ENCODE measurements at places on chromosomes 16 and 17.

GRCh38 chr17:73589363-73589980 lies 54.8 kb downstream of the SDK2 start:
- peak; percentile 21 for DNase-seq

DNA sequence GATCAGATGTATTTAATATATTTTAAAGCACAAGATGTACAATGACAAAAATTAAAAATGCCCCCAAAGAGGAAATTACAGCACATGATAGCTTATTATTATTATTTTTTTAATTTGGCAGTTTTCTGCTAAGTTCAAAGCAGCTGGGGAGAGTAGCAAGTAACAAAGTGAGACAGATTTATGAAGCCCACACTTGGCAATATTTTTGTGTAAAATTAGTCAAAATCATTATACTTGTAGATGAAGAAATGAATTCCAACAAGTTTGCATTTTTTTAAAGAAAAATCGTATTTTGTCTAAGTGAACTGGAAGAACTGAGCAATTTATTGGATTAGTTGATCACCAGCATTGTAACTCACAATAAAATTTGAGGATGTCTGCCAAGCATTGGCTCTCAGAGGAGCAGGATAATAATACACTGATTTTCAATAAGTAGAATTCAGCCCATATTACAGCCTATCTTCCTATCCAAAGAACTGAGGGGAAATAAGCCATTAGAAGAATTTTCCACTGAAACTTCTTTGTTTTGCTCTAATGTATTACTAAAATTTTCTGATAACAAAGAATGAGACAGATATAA lies 215.6 kb downstream of the MAP2K6 start:
- no peak for DNase-seq

- no peak for DNase-seq
Measured at GRCh38 chr17:37816950-37817349, 72.1 kb upstream of the HNF1B start.

GRCh38 chr17:80927791-80928216 lies 63.8 kb upstream of the CHMP6 start:
- DNase-seq = no peak

DNA sequence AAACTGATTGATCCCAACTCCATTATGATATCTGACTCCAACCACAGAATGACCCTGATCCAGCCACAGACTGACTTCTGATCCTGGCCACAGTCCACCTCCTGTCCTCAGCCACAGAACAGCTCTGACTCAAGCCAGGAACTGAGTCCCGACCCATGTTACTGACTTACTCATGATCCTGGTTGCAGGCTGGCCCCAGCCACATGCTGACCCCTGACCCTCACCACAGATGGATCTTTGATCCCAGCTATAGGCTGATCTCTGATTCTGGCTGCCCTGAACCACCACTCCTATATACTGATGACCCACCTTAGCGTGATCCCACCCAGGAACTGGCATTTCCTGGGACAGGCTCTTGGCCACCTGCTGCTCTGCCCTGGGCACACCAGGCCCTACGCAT lies 32.2 kb upstream of the IL21R start:
- DNase-seq = no peak
